ENCODE measurements at places on chromosomes 3 and 15.

- no peak for DNase-seq
These were observed 94.6 kb upstream of the LPP start for GRCh38 chr3:188059351-188059750.

DNA sequence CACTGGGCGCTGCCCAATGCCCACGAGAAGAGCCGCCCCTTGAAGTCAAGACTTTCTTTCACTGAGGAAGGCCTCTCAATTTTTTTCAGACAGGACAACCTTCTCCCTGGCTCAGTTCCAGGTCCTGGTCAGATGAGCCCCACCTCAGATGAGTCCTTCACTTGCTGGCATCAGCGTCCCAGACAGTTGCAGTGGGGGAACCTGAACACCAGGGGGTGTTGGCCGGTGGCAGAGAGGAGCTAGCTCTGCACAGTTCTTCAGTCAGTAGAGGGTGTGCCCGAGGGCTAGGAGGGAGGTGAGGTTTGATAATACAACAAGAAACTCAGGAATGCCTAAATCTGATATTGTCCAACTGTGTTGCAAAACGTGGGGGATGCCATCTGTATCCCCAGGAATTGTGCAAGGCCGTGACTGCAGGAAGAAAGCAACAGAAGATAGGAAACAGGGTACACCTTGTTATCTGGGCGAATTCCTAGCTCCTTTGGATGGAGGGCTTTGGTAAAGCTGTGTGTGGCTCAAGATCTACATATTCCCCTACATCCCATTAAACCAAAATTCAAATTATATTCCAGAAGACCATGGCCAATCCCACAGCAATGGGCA, 34.3 kb downstream of the CCR3 start:
- DNase-seq = no peak

DNA sequence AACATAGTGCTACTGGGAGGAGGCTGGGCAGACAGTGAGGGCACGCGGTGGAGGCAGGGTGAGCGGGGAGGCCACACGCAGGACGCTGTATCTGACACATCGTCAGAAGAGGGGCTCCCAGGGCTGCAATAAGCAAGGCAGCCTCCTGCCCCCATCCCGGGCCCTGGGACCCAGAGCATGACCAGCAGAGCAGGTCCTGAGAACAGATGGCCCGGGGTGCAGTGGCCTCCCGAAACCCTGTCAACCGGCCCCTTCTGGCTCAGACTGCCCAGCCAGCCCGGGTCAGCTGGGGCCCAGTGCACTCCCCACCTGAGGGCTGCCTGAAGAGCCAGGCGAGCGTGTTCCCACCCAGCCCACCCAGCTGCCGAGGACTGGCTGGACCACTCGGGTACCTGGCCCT, 37.4 kb downstream of the DNAJB8 start:
- no peak for DNase-seq

DNA sequence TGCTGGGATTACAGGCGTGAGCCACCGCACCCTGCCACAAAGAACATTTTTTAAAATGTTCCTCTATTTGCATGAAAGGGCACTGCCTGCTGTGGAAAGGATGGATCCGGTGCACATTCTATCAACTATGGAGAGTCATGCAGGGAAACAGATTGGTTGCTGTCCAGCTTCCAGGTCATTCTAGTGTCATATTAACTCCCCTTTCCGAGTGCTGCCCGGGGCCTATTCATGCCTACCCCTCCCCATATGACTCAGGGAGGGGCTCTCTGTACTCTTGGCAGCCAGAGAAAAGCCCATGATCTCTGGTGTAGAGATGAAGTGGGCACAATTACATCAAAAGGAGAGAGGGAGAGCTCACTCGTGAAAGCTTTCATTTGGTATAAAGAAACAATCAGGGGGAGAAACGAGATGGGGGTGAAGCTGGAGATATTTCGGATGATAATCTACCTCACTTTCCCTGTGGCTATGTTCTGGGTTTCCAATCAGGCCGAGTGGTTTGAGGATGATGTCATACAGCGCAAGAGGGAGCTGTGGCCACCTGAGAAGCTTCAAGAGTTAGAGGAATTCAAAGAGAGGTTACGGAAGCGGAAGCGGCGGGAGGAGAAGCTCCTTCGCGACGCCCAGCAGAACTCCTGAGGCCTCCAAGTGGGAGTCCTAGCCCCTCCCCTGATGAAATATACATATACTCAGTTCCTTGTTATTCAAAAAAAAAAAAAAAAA, 16.1 kb upstream of the AHSG start:
- DNase-seq = no peak

DNA sequence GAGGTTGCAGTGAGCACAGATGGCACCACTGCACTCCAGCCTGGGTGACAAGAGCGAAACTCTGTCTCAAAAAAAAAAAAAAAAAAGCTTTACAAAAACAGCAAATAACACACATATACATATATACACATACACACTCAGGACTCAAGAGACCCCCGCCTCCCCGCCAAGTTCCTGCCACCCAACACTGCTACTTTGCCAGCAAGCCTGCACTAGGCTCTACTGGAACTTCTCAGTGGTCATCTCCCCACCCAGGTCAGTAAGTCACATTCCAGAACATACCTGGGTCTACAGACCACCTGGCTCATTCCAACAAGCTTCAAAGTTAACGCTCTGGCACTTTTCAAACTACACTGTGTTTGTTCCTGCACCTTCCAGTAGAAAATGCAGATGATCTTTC, 62.3 kb downstream of the SENP2 start:
- DNase-seq = no peak

DNA sequence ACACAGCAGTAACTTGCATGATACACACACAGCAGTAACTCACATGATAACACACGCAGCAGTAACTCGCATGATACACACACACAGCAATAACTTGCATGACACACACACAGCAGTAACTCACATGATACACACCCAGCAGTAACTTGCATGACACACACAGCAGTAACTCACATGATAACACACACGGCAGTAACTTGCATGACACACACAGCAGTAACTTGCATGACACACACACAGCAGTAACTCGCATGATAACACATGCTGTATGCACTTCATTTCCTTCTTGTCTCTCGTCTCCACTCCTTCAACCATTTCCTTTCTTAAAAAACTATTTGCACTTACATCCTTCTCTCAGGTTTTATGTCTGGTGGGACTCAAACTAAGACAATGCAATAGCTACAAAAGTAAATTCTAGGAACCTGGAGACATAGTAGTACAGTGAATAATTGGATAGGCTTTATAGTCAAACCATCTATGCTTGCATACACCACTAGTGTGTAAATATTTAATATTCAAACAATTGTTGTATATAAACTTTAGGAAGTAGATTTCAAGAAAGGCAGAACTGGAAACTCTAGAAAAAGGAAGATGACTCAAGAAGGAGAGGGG, 130.8 kb downstream of the UACA start:
- no peak for DNase-seq

DNA sequence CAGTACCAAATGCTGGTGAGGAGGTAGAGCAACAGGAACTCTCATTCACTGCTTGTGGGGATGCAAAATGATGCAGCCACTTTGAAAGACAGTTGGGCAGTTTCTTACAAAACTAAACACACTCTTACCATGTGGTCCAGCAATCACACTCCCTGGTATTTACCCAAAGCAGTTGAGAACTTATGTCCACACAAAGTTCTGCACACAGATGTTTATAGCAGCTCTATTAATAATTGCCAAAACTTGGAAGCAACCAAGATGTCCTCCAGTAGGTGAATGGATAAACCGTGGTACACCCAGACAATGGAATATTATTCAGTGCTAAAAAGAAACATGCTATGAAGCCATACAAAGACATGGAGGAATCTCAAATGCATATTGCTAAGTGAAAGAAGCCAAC, 139.1 kb upstream of the SLC6A11 start:
- DNase-seq = no peak

- DNase-seq = no peak
These were observed 231.2 kb upstream of the ARRDC4 start for GRCh38 chr15:97729270-97729669.

DNA sequence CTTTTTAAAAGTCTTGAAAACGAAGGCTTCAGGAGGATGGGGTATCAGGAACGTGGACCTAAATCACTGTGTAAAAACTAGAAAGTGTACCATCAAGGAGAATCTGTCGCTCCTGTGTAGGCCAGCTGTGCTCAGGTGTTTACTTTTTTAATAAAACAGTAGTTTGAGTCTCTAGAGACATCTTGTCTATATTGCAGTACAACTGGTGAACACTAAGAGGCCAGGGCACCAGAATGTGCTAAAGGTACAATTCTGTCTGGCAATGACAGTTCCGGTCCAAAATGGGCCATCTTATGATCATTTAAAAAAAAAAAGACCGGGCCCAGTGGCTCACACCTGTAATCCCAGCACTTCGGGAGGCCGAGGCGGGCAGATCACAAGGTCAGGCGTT, 61.8 kb upstream of the MCF2L2 start:
- no peak for DNase-seq

DNA sequence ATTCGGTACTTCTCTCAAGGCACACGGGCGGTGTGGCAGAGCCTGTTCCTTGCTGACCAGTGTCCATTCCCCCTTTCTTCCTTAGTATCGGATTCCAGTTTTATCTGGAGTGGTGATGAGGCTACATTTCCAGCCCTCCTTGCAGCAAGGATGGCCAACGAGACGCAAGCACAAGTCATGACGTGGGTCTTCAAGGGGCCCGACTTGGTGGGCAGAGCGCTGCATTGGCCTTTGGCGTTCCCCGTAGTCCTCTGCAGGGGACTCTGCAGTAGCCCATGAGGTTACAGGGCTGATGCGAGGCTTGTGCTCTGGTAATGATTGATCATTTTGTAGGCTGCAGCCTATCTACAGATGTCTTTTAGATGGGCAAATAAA, 194.5 kb downstream of the OPA1 start:
- DNase-seq = no peak

- no peak for DNase-seq
These were observed 117.7 kb downstream of the DNAJB8 start for GRCh38 chr3:128348805-128349531.

GRCh38 chr15:69663982-69664381, 211.4 kb downstream of the RPLP1 start:
- no peak for DNase-seq

DNA sequence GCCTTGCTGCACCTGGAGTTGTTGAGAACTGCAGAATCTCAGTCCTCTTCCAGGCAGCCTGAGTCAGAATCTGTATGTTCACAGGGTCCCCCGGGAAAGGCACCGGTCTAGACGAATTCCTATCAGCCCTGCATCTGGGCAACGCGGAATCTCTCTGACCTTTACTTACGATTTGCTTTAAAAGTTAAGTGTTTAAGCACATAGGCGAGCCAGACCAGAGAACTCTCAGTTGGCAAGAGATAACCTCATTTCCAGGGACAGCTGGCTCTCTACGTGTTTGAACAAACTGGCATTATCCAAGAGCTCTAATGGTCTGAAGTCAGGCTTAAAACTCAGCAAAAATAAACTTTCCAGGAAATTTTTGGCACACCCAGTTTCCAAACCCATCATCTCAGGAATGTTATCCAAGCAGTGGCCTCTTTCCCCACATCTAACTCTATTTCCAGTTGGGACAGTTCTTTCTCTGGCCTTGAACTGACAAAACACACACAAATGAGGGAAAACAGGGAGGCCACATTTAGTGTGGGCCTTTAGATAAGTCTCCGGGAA, 53.4 kb downstream of the HES1 start:
- no peak for DNase-seq

- no peak for DNase-seq
These were observed 29.1 kb upstream of the GOLIM4 start for GRCh38 chr3:168124791-168125190.

Data from NCI-H1417 treated with DMSO at 0.1 percent for 48 hours (cell line).